ENCODE measurements at places on chromosomes 7 and 10.

DNA sequence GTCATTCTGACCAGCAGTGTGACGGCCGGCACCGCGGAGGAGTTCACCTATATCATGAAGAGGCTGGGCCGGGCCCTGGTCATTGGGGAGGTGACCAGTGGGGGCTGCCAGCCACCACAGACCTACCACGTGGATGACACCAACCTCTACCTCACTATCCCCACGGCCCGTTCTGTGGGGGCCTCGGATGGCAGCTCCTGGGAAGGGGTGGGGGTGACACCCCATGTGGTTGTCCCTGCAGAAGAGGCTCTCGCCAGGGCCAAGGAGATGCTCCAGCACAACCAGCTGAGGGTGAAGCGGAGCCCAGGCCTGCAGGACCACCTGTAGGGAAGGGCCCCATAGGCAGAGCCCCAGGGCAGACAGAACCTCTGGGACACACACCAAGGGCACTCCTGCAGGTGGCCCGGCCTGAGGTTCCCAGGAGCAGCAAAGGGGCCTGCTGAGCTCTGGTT, 9.0 kb downstream of the RBP3 start:
- no peak for DNase-seq

DNA sequence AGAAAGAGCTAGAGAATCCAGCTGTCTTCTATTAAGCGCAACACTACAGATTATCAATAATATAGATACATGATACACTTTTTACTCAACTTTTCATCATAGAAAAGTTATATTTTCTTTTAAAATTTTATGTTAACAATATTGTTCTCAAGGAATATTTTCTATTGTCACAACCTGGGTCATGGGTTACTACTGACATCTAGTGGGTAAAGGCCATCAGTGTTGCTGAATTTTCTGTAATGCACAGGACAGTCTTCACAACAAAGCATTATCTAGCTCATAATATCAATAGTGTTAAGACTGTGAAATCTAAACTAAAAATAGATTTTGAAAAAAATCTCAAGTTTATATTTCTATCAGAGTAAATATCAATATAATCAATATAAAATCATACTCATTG, 209.8 kb downstream of the ZNF33B start:
- no peak for DNase-seq

DNA sequence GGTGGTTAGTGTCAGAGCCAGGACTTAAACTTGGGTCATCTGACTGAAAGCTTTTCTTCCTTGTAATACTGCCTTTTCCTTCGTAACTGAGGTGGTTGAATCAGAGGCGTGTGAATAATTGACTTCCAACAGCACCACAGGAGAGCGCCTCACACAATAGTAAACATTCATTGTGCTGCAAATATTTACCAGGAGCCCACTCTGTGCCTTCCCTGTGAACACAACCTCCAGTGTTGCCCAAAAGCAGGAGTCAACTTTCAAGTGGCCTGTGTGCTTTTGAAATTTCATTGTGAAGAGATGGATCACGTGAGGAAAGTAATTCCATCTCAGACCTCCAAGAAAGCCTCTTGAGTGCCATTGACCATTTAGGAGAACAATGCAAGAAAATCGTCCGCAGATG, 60.2 kb downstream of the ADRA2A start:
- DNase-seq, result no peak

DNA sequence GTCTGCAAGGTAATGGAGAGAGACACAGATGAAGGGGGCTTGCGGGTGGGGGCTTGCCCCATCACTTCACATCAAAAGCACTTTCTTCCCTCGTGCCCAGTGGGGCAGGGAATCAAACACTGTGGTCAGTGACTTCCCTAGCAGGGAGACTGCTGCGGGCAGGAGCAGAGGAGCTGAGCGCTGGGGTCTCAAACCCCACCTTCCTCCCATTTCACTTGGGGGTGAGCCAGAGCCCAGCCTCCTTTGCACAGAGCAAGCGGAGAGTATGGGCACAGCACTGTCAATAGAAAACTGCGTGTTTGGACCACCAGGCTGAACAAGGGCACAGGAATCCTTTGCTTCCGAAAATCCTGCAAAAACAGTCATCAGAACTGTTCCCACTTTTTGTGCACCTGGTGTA, 355.8 kb upstream of the MKI67 start:
- no peak for DNase-seq

DNA sequence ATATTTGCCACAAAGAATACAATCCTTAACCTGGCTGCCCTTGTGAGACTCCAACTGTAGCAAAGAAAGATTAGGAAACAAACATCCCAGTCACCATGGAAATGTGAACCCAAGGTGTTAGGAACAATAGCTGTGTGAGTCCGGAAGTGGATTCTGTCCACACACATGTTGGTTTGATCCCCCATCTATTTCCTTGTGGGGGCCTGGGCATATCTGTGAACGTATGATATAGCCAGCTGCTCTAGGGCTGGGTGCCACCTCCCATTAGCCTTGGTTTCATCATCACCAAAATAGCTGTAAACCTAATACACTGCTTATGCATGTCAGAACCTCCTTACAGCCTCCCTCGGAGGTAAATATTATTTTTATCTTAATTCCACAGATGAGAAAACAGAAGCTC, 26.4 kb downstream of the GRK5 start:
- DNase-seq, result no peak

DNA sequence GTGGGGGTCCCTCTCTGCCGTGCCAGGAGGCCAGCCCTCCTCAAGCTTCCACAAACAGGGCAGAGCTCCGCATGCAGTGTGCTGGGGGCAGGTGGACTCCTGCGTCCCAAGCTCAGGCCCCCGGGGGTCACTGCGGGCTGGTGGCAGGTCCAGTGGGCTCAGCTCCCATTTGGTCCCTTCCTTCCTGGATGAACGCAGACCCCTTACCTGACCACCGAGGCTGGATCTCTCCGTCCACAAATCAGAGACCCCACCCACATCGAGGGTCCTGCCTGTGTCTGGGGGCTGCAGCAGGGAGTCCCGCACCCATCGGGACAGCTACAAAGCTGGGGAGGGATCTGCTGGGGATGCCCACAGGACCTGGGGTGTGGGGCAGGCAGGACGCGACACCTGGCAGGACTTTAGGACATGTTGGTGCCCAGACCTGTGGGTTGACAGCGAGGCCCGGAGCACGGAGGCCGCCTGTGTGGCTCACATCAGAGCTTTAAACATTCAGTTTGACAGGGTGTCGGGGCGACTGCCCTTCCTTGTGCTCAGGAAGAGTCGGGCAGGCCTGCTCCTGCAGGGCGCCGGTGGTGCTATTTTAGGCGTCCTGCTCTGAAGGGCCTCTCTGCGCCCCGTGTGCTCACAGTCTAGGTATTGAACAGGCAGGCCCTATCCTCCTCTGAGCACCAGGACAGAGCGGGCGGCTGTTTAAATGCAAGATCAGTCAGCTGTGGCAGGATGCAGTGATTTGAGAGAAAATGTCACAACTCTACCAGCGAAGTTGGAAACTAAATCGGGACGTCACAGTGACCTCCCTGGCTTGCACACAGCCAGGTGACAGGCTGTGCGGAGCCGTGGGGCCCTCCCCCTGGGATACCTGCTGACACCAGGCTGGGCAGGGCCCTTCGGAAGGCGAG, 15.9 kb upstream of the CFAP46 start:
- DNase-seq, result no peak

DNA sequence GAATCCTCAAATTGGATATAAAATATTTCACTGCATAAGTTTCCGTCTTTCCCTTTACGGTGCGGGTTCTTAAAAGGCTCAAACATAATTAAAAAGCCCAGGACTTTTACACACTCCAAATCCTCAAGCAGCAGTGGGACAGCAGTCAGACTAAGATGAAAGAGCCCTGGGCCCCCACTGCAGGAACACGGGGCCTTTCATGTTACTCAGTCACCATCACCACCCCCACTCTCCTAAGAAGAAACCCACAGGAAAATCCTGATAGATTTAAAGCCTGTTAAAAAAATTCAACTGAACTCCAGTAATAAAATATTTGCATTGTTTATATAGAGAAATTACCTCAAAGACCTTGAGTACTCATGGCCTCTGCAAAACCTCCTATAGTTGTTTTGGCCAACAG, 74.0 kb upstream of the TRIL start:
- no peak for DNase-seq

- DNase-seq, result no peak
Measured at GRCh38 chr7:17405786-17406185, 107.3 kb downstream of the AHR start.

DNA sequence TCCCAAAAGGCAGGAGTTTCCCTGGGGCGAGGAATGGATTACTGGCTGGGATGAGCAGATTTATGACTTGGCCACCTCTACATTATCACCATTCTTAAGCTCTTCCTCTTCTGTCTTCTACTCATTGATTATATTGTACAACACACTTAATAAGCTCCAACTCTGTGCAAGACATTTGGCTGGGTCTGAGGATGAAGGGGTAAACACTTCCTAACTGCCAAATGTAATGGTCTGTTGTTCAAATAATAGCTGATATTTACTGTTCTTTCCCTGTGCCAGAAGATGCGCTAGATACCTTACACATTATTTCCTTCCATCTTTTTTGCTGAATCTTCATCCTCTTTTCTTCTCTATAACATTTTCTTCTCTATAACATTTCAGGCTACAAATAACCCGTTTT, 11.6 kb downstream of the OR6V1 start:
- DNase-seq, result no peak

DNA sequence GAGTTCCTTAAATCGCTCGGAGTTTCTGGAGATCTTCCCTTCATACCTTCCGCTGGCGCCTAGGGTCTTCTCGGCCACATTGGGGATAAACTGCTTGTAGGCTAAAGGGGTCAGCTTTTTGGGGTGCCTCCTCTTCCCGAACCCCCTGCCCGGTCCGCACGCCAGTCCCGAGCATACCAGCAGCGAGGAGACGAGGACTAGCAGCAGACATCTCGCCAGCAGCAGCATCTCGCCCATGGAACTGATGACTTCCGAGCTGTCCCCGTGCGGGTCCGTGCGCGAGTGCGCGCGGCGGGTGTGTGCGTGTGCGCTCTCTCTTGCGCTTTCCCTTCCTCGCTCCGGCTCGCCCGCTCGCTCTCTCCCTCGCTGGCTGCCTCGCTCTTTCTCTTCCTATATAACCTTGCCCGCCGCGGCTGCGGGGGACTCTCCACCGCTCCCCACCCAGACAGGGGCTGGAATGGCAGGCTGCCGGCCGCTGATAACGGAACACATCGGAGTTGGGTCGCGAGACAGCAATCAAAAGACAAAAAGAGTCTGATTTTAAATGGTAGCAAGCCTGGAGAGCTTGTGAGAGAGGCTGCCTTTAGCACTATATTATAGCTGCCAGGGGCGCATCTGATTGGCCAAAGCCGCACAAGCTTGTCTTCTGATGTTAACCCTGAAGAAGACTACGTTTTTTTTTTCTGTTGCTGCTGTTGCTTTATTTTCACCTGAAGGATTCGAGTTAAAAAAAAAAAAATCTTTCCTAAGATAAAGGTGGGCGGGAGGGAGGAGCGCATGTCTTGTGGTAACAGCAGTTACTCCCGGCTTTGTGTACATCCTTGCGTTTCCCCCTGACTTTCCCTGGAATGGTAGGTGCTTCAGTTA, at the start of gene SHH:
TSS of gene SHH (minus strand) at position 569 of the 867 bp plus-strand sequence. CDS start at position 228, 341 bp downstream.
- no peak for DNase-seq

- no peak for DNase-seq
Measured at GRCh38 chr7:20484356-20484755, 131.1 kb upstream of the ABCB5 start.

DNA sequence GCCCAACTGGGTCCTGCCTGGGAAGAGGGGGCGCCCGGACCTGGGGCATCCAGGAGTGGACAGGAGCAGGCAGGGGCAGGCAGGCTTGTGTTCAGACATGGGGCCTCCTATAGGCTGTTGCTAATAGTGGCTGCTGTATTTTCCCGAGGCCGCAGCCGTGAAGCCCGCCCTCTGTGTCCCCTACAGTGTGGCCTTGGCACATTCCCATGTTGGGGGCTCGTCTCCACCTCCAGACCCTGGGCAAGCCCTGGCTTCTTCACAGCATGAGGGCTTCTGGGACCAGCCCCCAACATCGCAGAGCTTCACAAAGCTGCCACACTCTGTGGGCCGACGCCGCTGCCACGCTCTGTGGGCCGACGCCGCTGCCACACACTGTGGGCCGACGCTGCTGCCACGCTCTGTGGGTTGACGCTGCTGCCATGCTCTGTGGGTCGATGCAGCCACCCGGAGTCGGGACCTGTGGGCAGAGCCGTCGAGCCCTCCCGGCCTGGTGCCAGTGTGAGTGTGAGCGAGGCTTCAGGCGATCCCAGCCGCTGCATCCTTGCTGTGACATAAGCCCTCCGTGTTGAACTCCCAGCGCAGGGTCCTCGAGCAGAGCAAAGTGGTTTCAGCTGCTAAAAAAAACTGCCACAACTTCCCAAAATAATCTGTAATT, 109.0 kb downstream of the INPP5A start:
- no peak for DNase-seq

DNA sequence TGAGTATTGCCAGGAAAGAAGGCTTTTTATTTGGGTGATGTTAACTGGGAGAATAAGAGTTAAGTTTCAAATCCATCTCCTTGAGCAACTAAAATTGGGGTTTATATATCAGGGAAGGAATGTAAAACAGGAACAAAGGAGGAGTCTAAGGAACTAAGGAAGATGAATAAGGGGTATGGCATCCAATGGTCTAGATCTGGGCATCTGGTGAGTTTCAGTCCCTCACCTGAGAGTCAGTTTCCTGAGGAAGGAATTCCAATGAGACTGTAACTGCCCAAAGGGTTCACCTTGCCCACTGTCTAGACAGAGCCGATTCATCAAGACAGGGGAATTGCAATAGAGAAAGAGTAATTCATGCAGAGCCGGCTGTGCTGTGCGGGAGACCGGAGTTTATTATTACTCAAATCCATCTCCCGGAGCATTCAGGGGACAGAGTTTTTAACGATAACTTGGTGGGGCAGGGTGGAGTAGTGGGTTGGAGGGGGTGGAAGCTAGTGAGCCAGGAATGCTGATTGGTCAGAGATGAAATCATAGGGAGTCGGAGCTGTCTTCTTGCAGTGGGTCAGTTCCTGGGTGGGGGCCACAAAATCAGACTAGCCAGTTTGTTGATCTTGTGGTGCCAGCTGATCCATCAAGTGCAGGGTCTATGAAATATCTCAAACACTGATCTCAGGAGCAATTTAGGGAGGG, 188.3 kb upstream of the STK17A start:
- no peak for DNase-seq

GRCh38 chr10:29608476-29609301, 26.1 kb downstream of the SVIL start:
- DNase-seq, result no peak

- no peak for DNase-seq
Measured at GRCh38 chr10:48389272-48389671, 82.8 kb downstream of the MAPK8 start.

Data from activated T-cell treated with anti-CD3 and anti-CD28 coated beads, Interleukin-2, amount 50 U/mL, for 1 hour (primary cell).